ENCODE measurements at places on chromosomes 7 and 10.

GRCh38 chr10:123274306-123275135, 120.3 kb downstream of the BUB3 start:
- DNase-seq = no peak

- DNase-seq = no peak
These were observed 217.9 kb downstream of the OTUD1 start for GRCh38 chr10:23656735-23657134.

DNA sequence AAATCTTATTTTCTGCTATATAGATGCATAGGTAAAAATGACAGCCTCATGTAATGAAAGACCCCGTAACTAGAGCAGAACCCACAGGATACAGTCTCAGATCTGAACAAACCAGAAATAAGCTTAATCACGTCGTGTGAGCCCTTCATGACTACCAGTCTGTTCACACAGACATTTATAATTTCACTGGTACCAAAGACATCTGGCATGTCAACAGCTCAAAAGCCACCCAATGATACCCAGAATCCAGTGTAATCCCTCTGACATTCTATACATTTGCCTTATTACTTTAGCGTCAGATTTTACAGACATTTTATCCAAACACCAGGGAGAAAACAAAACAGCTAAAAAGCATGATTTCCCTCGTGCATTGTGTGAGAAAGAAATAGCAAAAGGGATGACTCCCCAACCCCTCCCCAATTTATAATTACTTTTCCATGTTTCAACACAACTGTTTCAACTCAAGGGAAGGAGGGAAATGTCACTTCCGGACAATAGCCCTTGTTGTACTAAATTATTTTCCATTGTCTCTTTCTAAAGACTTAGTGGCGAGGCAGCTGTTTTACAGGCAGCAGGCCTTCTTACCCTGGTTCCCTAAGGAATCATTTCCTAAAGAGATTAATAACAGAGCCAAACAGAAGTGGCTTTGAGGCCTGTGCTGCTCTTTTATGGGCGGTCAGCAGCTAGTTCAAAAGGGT, 33.2 kb downstream of the DOCK4 start:
- DNase-seq = no peak

GRCh38 chr7:46076527-46076926, 155.5 kb upstream of the IGFBP3 start:
- DNase-seq = no peak

DNA sequence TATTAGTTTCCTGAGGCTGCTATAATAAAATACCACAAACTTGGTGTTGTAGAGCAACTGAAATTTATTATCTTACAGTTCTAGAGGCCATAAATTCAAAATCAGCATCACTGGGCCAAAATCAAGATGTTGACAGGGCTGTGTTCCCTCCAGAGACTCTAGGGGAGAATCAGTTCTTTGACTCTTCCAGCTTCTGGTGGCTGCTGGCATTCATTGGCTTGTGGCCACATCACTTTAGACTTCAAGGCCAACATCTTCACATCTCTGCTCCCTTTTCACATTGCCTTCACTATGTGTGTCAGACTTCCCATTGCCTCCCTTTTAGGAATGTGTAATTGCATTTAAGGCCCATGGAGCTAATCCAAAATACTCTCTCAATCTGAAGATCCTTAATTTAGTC, 1.6 kb upstream of the MRPS33 start:
- no peak for DNase-seq

All from activated T-helper 1 cell treated with anti-CD3 and anti-CD28 coated beads, Interleukin-12 subunit alpha, Interleukin-12 subunit beta, Interleukin-2, Interleukin-4 antibody, amounts not matched to agents 30 ng/mL and 10 ng/mL and 1 ng/mL, durations not matched to agents 14 hours and 24 hours and 36 hours (primary cell).